Thoracic aorta (tissue), 2 donors: ENCODE measurements at places on chromosomes 1 and 21. TPM values are rescaled to one million over a fixed set of nuclear protein-coding genes. Genes with fewer than 3 reads are reported as not detected.

Gene EDARADD
- not detected for total RNA-seq

Gene OXCT2
- 4.1 TPM for total RNA-seq

Gene ZSWIM5
- total RNA-seq, result 2.0 TPM

Gene RNPC3
- 38.6 TPM for total RNA-seq

Gene XCL2
- not detected for total RNA-seq

Gene DNASE2B
- total RNA-seq, result not detected

Gene FMN2
- 0.71 TPM for total RNA-seq

Gene TEKT2
- total RNA-seq, result not detected

Gene NIPAL3
- total RNA-seq, result 31.4 TPM

Gene FCRL3
- total RNA-seq, result not detected

Gene PLA2G2A
- total RNA-seq, result 200 TPM

Gene CATSPER4
- not detected for total RNA-seq

Gene KIF26B
- 0.41 TPM for total RNA-seq

Gene TBX19
- 8.4 TPM for total RNA-seq

Gene KLF17
- total RNA-seq, result 0.92 TPM

Gene S100A3
- total RNA-seq, result 3.1 TPM

Gene HSD3B1
- total RNA-seq, result not detected

Gene RHEX
- total RNA-seq, result 6.1 TPM

Gene CLEC20A
- total RNA-seq, result not detected

Gene SAMD13
- 0.95 TPM for total RNA-seq

Gene KCNJ9
- total RNA-seq, result not detected

Gene ADGRB2
- 1.5 TPM for total RNA-seq

Gene KCND3
- total RNA-seq, result 16.6 TPM

Gene MATN1
- not detected for total RNA-seq
